ENCODE measurements at places on chromosomes 7 and 10.

- DNase-seq = no peak
Observed at GRCh38 chr10:1203704-1204103, 147.5 kb downstream of the WDR37 start.

GRCh38 chr10:86730227-86730626, 26.2 kb upstream of the BMPR1A start:
- no peak for DNase-seq

- DNase-seq = no peak
Observed at GRCh38 chr10:31143331-31143935, 111.8 kb upstream of the ZNF438 start.

GRCh38 chr7:45889367-45890067, 1.2 kb downstream of the IGFBP1 start:
- no peak for DNase-seq

GRCh38 chr10:32372000-32372875, 25.3 kb upstream of the EPC1 start:
- DNase-seq = no peak

GRCh38 chr10:101123085-101123814, 7.8 kb upstream of the TLX1 start:
- no peak for DNase-seq

- DNase-seq = no peak
Observed at GRCh38 chr7:4854916-4855315, 6.9 kb downstream of the PAPOLB start.

DNA sequence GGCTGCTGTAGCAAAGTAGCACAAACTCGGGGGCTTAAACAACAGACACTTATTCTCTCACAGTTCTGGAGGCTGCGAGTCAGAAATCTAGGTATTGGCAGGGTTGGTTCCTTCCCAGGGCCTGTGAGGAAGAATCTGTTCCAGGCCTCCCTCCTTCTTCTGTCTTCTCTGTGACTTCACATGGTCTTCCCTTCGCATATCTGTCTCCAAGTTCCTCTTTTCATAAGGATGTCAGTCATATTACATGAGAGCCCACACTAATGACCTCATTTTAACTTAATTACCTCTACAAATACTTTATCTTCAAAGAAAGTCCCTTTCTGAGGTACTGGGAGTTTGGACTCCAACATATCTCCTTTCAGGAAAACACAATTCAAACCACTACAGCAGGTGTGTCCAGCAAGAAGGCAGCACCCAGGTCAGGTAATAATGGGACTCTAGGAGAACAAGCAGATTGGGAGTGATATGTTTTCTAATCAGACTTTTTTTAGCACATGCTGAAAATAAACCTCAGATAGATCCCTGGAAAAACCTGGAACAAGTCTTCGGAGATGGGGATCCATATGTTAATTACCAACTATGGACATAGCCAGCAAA, 11.7 kb downstream of the CREB5 start:
- DNase-seq = no peak

DNA sequence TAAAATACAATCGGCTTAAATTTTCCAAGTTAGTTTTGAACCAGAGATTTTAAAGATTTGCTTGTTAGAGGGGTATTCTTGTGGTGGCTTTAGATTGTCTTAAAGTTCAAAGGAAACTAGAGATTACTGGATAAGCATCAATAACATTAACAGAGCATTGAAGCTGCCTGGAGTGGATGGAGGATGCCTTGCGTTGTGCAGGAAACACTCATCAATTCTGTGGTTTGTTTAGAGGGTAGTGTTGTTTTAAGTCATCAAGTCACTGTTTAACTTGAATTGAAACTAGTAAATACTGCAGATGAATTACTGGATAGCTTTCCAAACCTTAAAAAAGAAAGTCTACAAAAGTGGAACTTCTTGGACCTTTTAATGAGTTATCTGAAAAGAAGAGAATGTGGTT, 218.6 kb downstream of the CELF2 start:
- no peak for DNase-seq

- no peak for DNase-seq
Observed at GRCh38 chr7:88339195-88339922, 32.7 kb upstream of the STEAP4 start.

GRCh38 chr10:36681751-36682632, 443.4 kb upstream of the ANKRD30A start:
- no peak for DNase-seq

DNA sequence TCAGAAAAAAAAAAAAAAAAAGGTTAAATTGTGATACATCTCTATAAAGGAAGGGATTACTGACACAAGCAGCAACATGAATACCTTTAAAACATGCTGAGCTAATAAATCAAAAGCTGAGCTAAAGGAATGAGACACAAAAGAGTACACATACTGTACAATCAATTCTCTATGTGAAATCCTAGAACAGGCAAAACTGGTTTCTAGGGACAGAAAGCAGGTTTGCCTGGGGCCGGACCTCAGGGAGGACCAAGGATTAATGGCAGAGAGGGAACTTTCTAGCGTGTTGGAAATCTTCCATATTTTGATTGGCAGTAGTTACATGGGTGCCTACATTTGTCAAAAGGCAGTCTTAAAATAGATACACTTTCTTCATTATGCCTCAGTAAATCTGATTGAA, 52.5 kb downstream of the KLRG2 start:
- no peak for DNase-seq

All from NCI-H1694 (cell line).